Stimulated activated CD4-positive, alpha-beta T cell treated with anti-CD3 and anti-CD28 coated beads, TNF-alpha, amount 100 ng/mL, for 4 hours (primary cell): ENCODE measurements at places on chromosomes 3 and 15.

- DNase-seq: no peak
Measured at GRCh38 chr3:105788593-105788992, 80.2 kb downstream of the CBLB start.

GRCh38 chr3:112604536-112604935 is 36.4 kb downstream of the CCDC80 start:
- no peak for DNase-seq

GRCh38 chr15:28894631-28895030 is 8.9 kb downstream of the APBA2 start:
- no peak for DNase-seq

GRCh38 chr3:169663951-169664820 is 674 bp upstream of the MECOM start:
- DNase-seq: no peak

GRCh38 chr3:5634411-5634810 is 446.9 kb downstream of the EDEM1 start:
- no peak for DNase-seq

- no peak for DNase-seq
Measured at GRCh38 chr3:72141264-72141663, 356.3 kb upstream of the PROK2 start.

- no peak for DNase-seq
Measured at GRCh38 chr3:140375002-140375401, 302.9 kb upstream of the TRIM42 start.

DNA sequence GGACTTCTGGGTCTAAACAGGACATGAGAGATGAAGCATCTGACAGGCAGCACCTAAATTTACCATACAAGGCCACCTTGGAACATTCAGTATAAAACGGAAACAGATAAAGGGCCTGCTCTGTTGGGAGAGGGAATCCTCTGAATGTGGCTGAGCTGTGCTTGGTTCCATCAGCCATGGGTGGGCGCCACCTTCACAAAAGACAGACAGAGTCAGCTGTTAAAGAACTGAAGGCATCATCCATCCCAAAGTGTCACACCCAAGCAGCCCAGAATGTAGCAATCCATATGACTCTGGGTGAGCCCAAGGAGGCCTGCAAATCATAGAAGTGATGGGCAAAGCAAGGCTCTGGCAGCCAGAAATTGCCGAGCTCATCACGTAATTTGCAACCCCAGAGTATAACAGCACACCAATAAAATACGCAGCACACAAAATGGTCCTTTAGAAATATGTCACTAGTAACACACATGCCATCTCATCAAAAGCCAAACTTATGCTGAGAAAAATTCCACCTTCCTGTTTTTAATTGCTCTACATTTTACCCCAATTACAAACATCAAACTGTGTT is 24.8 kb upstream of the RBP1 start:
- DNase-seq: no peak

GRCh38 chr3:44232407-44232806 is 9.3 kb upstream of the TOPAZ1 start:
- no peak for DNase-seq

- DNase-seq: no peak
Measured at GRCh38 chr15:97072545-97072944, 742.0 kb downstream of the NR2F2 start.

DNA sequence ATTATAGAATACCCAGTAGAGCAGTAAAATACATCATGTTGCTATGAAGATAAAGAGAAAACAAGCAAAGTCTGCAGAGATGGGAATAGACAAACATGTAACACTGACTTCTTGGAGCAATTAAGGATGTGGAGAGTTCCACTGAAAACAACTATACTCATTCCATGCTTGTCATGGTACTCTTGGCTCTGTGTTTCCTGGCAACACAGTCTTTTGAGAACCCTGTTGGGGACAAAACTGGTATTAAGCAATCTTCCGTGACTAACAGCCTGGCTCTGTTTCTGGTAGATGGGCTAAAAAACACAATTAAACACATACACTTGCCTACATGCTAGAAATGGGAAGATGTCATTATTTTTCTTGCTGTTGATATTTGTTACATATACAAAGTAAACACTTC is 1212.3 kb upstream of the GBE1 start:
- DNase-seq: no peak

DNA sequence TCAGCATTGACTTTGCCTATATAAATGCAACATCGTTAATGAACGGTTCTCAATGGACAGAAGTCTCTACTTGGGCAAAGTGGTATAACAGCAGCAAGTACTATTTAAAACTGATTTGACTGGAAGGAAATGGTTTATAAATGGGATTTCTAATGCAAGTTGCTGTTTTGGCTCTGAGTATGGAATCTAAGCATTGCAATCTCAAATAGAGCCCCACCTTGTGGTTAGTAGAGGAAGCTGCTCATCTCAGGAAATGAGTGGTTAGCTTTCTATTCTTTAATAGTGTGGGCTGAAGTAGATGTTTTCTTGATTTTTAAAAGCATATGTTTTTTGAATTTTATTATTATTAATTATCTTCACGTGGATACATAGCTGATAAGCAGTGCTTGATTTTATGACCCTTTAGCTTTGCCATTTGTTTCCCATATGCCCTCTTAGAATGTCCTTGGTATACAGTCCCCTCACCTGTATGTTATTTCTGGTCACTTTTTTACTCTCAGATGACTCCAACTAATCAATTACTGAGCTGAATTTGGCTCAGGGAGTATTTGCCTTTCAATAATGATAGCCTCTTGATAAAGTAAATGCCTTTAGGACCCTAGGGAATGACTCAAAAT is 67.1 kb downstream of the OXSM start:
- no peak for DNase-seq

DNA sequence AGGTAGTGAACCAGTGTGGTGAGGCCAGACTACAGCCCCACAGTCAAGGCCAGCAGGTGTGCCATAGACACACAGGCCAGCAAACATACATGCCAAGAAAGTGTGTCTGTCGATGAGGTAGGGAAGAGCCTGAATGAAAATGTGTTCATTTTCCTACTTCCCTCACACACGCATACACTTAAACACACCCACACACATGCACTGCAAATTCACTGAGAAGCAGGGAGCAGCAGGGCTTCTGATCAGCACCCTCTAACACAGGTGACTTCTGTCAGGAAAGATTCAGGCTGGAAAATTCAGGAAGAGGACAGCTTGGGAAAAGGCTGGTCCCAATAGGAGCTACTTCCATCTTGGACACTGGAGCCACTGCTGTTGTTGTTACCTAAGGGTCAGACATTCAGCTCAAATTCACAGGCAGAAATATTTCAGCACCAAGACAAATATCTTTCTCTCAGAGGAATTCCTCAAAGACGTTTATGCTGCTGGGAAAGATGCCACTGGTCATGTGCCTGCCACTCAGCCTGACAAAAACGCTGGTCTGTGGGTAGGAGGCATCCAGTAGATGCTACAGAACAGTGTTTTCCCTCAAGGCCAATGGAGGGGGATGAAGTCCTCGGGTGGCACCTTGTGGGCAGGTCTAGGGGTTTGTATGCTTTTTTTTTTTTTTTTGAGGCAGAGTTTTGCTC is 40.9 kb upstream of the LARS2 start:
- no peak for DNase-seq

- no peak for DNase-seq
Measured at GRCh38 chr3:45024542-45025255, 1.4 kb upstream of the CLEC3B start.

DNA sequence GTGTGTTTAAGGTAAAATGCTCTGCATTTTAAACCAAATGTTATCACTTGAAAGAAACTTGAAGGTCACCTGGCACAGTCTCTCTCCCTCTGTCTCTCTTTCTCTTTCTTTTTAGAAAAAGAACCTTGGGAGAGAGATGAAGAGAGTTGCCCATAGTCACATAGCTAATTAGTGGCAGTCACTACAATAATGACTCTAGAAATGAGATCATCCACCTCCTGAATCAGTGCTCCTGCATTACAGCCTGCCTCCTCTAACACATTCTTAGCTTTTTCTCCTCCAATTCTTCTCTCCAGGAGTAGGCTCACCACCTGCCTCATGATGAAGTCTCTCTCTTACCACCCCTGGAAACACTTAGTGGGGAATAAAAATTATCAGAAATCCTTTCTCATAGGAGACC is 2.5 kb downstream of the MYH15 start:
- no peak for DNase-seq

DNA sequence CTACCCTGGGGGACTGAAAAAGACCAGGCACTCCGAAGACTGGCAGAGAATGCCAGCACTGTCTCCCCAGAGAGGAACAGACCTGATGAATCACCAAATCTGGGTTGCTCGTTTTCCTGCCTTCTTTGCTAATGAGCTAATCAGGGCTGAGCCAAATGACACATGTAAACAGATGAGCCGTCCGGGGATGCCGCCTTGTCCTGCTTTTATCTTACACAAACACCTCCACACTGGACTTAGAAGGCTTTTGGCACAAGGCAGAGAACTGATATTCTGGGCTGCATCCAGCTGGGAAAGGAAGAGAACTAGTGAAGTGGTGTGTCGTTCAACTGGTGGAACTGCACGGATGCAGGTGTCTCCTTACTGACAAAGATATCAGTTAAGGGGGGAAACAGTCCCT is 88.1 kb downstream of the MECOM start:
- no peak for DNase-seq

GRCh38 chr15:42087926-42088800 is 6.2 kb downstream of the PLA2G4D start:
- no peak for DNase-seq

GRCh38 chr3:50121072-50122032 is 32.6 kb downstream of the RBM5 start:
- peak; percentile 40 for DNase-seq

GRCh38 chr3:20523293-20523692 is 337.3 kb upstream of the SGO1 start:
- DNase-seq: no peak

GRCh38 chr3:20657560-20657959 is 471.6 kb upstream of the SGO1 start:
- no peak for DNase-seq

DNA sequence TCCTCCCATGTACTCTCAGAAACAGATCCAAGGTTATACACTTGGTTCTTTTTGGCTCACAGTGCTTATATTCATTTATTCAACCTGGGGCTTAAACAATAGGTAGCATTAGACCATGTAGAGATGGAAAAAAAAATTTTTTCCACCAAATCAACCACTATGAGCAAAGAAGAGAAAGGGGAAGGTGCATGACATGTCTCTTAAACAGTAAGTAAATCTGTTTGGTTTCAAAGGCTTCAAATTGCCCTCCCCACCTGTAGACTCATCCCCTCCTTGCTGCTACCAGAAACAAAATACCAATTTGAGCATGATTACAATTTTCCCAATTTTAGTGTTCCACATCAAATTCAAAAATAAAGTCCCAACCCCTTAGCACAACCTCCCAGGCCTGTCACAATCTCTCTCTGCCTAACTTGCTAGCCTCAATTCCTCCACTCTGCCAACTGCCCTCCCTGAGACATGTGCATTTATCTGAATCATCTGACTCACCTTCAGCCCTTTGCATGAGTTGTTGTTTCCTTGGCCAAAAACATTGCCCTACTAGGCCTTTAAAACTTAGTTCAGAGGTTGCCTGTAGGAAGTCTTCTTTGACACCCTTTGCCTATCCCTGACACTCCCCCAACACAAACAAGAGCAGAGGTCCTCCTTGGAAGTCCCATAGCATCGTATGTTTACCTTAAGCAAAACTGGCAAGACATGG is 30.3 kb upstream of the TSC22D2 start:
- DNase-seq: no peak

- no peak for DNase-seq
Measured at GRCh38 chr3:147218965-147219364, 187.4 kb downstream of the ZIC4 start.

GRCh38 chr3:171976526-171976925 is 62.9 kb upstream of the FNDC3B start:
- no peak for DNase-seq

DNA sequence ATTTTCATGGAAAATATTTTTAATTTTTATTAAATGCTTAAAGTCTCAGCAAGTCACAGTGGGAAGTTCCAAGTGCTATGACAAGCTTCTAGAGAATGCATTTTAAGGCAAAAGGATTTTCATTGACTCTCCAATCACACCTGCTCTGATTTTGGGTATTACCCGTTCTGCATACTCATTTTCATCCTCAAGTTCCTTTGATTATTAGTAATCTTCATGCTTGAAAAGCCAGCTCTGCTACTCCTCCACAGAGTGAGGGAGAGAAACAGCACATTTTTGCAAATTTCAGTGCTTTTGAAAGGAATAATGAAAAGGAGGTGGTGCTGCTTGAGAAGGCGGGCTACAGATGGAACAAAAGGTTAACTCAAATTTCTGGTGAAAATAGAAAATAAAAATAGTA is 450.7 kb downstream of the NSUN3 start:
- no peak for DNase-seq

GRCh38 chr3:194487289-194488054 is 670 bp upstream of the ATP13A3 start:
- DNase-seq: no peak

DNA sequence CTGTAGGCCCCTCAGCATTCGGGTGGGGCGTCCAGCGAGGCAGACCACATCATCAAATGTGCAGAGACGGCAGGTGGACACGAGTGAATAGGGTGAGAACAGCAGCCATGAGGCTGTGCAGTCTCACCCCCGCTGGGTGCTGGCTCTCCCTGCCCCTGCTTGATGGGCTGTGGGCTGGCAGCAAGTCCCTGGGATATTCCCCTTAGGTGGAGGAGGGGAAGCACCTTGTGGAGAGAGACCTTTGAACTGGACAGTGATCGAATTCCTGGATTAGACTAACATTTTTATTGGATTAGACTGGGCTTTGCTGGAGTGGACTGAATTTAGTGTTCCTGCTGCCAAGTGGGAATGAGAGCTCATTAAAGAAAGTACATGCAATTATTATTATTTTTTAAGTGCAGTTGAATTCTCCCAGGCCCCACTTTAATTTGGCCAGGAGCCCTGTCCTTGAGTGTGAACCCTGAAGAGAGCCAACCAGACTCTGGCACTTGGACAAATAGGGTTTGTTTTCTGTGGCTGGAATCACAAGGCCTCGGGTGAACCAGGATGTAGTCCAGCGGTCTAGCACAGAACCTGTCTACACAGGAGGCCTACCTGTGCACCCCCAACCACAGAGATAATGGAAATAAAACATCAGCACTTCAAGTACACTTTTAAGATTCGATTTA is 193.1 kb downstream of the ABHD5 start:
- no peak for DNase-seq

DNA sequence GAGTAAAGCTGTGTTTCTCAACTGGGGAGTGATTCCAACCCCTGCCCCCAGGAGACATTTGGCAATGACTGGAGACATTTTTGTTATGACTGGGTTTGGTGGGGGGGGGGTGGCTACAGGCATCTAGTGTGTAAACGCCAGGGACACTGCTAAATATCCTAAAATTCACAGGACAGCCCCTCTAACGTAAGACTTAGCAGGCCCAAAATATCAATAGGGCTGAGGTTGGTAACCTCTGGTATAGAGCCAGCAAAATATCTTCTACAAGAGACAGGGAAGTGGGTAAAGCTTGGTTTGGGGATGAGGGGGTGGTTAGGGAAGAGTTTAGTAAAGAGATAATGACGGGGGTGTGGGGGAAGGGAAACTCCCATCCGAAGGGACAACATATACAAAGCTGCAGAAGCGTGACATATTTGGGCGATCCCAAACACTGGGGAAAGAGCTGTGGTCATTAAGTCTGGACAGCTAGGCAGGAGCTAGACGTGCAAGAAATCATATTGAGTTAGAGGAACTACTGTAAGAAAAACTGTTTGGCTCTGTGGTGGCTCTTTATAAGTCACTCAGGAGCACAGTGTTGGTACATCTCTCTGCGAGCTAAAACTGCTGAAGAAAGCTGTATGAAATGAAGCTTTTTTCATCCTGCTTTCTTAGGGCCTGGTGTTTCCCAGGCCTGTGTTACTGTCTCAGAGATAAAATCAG is 697 bp upstream of the TRIM69 start:
- DNase-seq: no peak
